ENCODE measurements at places on chromosomes 4 and X.

GRCh38 chr4:124481123-124481522 lies 231.4 kb downstream of the ANKRD50 start:
- no peak for DNase-seq

GRCh38 chrX:45196701-45197100 lies 4.0 kb downstream of the DIPK2B start:
- no peak for DNase-seq

DNA sequence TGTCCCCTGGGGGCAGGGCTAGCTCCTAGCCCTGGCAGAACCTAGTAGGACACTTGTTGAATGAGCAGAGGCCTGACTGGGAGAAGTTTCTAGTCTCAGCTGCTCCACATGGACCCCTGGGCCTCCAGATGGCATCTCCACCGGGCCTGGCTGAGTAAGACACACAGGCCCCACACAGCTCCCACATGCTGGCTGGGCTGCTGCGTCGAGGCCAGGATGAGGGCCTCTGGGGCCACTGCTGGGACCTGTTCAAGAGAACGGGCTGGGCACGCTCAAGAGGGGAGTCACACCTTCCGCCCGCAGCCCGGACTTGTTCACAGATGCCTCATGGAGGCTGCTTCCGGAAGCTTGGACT lies 4.2 kb upstream of the HGFAC start:
- no peak for DNase-seq

DNA sequence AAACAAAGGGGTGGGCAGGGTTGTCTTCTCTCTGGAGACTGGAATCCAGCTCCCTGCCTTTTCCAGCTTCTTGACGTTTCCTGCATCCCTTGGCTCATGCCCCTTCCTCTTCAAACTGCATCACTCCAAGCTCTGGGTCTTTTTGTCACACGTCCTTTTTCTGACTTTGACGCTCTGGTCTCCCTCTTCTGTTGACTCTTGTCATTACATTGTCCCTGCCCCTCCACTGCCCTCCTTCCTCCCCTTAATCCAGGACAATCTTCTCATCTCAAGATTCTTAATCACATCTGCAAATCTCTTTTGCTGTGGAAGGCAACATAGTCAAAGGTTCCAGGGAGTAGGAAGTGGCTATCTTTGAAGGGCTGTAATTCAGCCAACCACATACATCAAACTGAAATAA lies 178.3 kb downstream of the TMA16 start:
- DNase-seq = no peak

DNA sequence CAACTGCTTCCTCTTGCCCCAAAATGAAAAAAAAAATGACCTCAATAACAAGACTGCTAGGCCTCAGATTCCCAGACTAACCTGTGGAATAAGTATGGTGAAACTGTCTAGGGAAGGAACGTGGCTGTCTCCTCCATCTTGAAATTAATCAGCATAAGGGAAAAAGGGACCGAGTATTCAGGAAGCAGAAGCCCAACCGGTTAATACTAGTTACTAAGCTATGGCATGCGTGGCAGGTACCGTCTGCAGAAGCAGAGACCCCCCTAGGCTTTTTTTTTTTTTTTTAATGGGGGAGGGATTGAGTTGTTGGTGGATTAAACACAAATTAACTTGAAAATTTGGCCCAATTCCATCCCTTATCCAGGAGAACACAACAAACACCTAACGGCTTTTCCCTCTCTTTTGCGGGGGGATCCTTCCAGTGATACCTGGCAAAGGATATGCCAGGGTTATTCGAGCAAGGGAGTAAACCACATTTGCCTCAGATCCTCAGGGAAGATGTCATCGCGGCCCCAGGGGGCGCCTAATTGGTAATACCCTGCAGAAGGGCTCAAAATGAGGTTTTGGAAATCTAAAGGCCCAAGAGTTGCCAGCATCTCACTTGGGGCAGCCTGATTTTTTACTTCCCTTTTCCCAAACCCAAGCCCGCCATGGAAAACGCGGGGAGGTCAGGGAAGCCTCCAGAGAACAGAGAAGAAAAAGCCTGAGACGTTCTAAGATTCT lies 893 bp downstream of the RLIM start:
- DNase-seq = no peak

DNA sequence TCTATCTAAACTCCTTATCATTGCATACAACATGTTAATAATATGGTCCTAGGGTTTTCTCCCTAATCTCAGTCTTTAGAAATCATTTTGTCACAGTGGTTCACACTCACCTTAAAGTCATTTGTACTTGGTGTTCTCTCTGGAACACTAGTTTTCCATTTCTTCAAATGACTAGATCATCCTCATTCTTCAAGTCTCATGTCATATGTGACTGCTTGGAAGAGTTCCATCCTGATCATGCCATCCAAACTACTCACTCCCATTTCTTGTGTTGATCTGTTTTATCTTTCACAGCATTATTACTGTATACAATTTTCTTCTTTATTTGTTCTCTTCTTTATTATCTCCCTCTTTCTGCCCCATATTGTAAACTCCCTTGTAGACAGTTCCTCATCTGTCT lies 66.5 kb downstream of the HTR2C start:
- DNase-seq = no peak

Measured in stimulated activated CD4-positive, alpha-beta T cell treated with anti-CD3 and anti-CD28 coated beads, Interleukin-1b, Interleukin-23, amount 100 ng/mL, for 24 hours (primary cell).